ENCODE measurements at places on chromosomes 12 and 14.

DNA sequence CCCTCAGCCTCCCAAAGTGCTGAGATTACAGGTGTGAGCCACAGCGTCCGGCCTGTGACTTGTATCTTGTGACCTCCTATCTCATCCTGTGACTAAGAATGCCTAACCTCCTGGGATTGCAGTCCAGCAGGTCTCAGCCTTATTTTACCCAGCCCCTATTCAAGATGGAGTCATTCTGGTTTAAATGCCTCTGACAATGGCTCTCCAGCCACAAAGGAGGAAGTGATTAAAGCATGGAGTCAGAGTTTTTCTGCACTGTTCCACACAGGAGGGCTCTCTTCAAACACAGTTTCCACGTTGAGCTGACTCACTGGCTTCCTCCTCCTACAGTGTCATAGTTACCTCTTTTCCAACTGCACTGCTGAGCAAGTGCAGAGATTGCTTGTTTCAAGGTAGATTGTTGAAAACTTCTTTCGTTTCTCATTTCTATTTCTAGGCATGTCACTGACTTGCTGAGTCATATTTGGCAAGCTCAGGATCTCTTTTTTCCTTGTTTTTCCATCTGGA lies 383.8 kb downstream of the PCNX1 start:
- no peak for DNase-seq

DNA sequence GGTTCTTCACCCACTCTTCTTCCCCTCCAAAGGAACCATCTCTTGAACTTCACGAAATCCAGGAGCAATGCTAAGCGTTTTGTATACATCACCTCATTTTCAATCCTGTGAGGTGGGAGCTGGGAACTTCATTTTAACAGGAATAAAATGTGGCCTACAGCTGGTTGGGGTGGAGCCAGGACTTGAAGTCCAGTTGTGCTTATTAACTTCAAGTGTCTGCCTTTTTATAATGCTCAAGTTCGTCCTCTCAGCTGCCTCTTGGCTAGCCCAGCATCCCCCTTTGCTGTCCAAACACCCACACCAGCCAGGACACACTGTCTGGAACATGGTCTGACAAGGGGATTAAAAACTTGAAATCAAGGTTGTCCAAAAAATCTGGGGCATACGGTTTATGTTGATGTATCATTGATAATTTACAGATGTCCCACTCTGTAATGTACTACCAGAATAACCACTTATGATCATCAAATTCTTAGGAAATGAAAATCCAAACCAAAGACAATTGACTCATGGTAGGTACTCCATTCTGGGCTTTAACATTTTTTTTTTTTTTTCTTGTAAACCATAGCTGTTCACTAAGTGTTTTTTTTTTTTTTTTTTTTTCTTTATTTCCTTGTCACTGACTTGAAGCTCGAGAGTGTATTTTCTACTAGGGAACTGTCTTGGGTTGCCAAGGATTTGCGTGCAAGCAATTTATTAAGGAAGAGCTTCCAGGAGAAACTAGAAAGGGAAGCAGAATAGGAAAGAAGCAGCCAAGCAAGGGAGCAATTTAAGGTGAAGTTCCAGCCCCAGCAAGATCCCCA lies 252.3 kb downstream of the EFCAB11 start:
- no peak for DNase-seq

DNA sequence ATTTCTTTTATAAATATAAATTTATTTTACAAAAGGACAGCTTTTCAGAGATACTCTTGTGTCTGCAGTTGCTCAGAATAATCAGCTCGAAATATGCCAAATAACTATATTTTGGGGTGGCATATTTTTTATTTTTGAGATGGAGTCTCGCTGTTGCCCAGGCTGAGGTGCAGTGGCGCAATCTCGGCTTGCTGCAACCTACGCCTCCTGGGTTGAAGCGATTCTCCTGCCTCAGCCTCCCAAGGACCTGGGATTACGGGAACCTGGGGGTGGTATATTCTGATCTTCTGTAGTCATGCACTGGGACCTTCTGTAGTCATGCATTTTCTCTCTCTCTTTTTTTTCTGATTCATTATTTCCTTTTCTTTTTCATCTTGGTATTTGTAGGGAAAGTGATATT lies 135.0 kb upstream of the AMIGO2 start:
- DNase-seq: no peak

- no peak for DNase-seq
These were observed 17.4 kb upstream of the LYZ start for GRCh38 chr12:69330475-69331473.

DNA sequence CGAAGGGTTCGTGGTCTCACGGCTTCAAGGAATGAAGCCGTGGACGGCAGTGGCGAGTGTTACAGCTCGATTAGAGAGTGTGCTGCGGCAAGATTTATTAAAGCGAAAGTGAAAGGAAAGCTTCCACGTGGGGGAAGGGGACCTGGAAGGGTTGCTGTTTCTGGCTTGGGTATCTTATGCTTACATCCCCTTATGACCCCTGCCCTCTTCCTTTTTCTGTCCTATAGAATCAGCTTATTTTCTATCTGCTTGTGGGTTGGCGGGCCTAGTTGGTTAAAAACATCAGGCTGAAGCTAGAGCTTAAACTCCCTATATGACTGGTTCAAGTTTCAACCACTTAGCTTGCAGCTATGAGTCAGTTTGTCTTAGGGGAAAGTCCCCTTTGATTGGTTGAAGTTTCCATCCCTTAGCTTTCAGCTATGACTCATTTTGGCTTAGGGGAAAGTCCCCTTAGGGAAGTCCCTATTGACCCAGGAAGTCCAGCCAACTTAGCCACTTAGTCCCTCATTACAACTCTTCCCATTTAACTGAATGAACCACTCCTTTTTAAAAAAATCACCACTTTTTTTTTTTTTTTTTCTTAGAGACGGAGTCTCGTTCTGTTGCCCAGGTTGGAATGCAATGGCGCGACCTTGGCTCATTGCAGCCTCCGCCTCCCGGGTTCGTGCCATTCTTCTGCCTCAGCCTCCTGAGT lies 1494.7 kb upstream of the TMEM132C start:
- no peak for DNase-seq

DNA sequence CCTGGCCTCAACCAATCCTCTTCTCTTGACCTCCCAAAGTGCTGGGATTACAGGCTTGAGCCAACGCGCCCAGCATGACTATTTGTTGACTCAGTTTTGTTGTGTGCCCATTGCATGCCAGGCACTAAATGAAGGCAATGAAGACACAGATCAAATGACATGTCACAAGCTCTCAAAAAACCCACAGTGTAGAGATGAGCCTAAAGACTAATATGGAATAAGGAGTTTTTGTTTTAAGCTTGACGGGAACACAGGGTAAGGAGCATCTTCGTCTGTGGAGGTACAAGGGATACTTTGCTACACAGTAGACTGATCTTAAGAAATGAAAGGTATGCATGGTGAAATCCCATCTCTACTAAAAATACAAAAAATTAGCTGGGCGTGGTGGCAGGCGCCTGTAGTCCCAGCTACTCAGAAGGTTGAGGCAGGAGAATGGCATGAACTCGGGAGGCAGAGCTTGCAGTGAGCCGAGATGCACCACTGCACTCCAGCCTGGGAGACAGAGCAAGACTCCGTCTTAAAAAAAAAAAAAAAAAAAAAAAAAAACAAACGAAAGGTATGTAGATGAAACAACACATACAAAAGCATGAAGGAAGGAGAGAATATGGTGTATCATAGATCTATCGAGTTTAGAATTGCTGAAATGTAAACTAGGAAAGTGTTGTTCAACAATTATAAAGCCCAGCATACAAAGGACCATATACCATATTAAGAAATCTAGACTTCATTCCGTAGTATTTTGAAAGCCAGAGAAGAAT lies 122.1 kb upstream of the PTPRB start:
- DNase-seq: no peak

All from NCI-H446 (cell line).